Fibroblast of skin of back (primary cell): ENCODE measurements at places on chromosomes 2 and 18.
A peak's percentile ranks its signal among the peaks of the same experiment; 100 is the strongest.

GRCh38 chr2:190812506-190813294 is 67.9 kb upstream of the GLS start:
- DNase-seq, result peak; percentile 85

DNA sequence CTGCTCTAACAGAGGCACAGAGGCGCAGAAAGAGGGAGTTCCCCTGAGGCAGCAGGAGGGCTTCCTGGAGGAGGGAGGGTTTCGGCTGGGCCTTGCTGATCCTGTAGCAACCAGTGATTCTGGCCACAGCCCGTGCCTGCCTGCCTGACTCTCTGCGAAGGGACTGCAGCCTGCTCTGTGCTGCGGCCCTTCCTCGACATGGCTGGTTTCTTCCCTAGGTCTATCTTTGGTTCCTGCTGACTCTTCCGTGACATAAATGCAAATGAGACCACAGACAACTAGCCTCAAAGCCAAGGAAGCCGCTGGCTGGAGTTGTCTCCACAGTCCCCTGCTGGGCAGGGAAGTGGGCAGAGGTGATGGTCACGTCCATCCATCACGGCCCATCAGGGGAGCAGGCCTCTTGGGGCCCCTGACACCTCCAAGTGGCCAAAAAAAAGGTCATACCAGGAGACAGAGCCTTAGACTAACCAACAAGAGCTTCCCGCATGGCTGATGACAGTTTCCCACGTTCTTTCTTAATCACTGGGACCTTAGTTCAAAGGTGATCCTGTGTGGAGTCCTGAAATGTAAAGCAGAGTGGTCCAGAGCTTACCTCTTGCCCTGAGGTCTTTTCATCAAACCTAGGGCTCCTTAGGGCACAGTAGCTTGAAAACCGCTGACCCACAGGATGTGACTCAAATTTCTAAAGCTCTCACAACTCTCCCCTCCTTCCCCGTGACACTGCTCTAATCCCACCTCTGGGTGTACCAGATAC is 55.3 kb downstream of the HS1BP3 start:
- DNase-seq, result peak; percentile 60

- DNase-seq, result peak; percentile 11
These were observed 32.2 kb downstream of the PLEKHA3 start for GRCh38 chr2:178512484-178512883.

DNA sequence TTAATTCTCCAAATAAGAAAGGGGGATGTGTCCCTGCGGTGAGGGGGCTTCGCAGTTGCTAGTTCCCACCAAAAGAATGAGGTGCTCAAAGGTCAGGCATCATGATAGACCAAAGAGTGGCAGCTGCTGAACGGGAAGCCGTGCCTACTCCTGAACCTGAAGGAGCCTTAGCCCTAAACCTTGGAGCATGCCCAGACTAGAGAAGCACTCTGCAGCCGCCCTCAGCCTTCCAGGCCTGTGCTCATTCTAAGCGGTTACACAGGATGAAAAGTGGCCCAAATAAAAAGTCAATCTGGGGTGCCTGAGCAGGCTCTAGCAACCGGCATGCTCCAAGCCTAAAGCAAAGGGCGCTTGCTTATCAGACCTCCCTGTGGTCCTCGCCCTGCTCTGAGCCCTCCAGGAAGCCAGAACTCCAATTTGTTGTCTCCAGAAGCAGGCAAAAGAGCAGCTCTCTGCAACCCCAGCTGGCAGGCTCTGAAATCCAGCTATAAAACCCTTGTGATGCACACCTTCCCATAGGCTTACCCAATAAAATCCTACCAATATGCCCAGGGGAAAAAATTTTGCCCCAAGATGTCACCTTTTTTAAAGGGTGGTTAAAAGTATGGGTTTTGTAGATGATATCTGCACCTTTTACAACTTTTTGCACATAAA is 17.5 kb downstream of the UXS1 start:
- no peak for DNase-seq

DNA sequence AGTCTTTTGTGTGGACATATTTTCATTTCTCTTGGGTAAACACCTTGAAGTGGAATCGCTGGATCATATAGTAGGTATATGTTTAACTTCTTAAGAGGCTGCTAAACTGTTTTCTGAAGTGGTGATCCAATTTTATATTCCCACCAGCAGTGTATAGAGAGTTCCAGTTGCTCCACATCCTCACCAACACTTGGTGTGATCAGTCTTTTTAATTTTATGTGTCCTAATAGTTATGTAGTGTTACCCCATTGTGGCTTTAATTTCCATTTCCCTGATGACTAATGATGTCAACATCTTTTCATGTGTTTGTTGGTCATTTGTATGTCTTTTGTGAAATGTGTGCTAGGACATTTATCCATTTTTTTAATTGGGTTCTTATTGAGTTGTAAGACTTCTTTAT is 56.9 kb downstream of the DGKD start:
- DNase-seq, result no peak
